COR-L47 (cell line): ENCODE measurements at places on chromosomes 11 and 22.

- no peak for DNase-seq
Measured at GRCh38 chr11:96341211-96342013, 1.6 kb downstream of the MAML2 start.

GRCh38 chr22:50200461-50201190 is at the start of gene SELENOO:
SELENOO (plus strand) TSS chr22:50201011; CDS start chr22:50201037, 26 bp downstream.
- peak; percentile 88 for DNase-seq

DNA sequence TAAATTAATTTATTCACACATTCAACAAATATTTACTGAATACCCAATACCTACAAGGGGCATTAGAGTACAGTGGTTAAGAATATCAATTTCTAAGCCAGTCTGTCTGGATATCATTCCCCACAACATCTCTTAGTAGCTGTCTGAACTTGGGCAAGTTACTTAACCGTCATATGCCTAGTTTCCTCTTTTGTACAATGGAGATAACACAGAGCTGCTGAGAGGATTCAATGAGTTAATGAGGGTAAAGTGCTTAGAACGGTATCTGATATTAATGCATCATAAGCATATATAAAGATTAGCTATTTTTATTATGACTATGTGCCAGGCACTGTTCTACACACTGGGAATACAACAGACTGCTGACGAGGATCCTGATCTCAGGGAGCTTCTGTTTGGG is 116.4 kb downstream of the APOL5 start:
- no peak for DNase-seq

- DNase-seq = no peak
Measured at GRCh38 chr11:82719361-82720105, 14.1 kb downstream of the FAM181B start.

DNA sequence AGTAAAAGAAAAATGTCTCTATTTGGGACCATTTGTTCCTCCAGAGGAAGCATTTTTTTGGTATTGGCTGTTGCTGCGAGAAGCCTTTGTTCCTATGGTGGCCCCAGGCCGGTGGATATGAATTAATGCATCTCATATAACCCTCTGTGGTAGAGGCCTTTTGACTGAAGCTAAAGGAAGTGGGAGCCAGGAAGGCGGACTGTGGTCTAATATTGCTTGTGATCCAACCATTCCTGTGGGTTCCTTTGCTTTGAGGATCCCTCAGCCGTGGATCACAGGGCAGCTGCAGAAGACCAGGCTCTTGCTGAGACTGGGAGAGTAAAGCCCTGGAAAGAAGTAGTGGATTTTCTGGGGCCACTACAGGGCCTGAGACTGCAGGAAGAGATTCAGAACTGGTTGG is 68.3 kb upstream of the NAV2 start:
- no peak for DNase-seq

GRCh38 chr11:58567889-58568512 is 7.7 kb downstream of the LPXN start:
- DNase-seq = peak; percentile 34

DNA sequence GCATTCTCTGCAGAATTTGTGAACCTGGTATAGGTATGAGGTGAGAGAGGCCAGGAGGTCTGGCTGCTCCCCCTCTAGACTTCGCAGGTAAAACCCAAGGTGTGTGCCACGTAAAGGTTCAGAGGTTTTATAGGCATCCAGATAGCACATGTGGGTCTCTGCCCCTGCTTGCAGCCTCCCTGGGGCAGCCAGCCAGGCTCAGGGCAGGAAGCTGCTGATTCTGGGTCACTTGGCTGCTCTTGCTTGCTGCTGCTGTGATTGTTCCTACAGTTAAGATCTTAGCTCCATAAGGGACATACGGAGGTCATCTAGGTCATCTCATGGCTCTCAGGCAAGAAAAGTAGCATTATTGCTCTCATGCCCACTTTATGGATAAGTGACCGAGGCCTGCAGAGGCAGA is 30.2 kb downstream of the ZBTB16 start:
- DNase-seq = no peak

- peak; percentile 79 for DNase-seq
Measured at GRCh38 chr11:123054301-123055065, 7.5 kb downstream of the HSPA8 start.

- no peak for DNase-seq
Measured at GRCh38 chr11:88212300-88212699, 37.1 kb upstream of the RAB38 start.

GRCh38 chr11:87966694-87967093 is 208.5 kb downstream of the RAB38 start:
- no peak for DNase-seq

GRCh38 chr11:45646275-45646927 is 19.0 kb downstream of the CHST1 start:
- no peak for DNase-seq
